ENCODE measurements at places on chromosomes 2 and 18.

DNA sequence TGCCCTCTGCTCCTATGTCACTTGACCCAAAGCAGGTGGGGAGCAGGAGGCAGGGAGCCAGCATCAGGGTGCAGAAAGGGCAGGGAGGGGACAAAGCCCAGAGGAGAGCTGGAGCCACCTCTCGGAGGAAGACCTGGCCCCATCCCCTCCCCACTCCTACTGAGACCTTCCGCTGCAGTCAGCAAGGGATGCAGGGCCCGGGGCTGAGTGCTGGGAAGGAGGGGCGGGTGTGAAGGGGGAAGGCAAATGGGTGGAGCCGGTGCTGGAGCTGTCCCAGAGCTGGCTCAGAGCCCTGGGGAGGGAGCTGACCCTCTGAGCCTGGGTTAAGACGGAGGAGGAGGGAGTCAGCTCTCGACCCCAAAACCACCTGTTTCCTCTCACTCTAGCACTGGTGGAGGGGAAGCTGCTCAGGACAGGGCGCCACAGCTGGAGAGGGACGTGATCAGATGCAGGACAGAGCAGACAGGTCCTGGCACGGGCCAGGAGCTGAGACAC, 33.8 kb downstream of the HS1BP3 start:
- no peak for DNase-seq

GRCh38 chr2:220785178-220785577, 786.9 kb downstream of the EPHA4 start:
- no peak for DNase-seq

DNA sequence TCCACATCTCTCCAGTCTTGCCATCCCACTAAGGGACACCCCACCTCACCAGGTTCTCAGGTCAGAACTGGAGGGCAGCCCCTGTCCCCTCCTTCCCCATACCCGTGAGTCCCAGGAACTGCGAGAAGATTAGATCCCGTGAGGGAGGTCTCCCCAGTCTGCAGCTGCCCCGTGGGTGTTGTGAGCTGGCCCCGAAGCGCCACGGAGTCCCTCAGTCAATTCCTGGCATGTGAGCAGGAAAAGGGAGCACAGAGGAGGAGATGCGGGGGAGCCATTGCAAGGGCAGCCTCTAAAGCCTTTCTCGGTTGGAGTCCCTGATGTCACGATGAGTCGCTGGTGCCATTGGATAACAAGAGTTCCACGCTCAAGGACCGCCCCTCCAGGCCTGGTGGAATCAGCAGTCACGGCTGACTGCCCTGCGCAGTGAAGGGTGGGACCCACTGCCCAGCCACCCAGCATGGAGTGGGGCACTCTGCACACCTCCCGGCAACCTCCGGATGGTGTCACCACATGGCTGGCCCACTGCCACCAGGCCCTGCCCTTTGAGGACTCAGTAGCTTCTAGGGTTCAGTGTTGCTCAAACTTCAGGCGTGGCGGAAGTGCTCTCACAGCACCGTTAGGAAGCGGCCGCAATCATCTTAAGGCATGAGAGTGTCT, 434.9 kb upstream of the MYT1L start:
- DNase-seq, result no peak

GRCh38 chr2:173521450-173522192, 166.9 kb downstream of the CDCA7 start:
- no peak for DNase-seq

DNA sequence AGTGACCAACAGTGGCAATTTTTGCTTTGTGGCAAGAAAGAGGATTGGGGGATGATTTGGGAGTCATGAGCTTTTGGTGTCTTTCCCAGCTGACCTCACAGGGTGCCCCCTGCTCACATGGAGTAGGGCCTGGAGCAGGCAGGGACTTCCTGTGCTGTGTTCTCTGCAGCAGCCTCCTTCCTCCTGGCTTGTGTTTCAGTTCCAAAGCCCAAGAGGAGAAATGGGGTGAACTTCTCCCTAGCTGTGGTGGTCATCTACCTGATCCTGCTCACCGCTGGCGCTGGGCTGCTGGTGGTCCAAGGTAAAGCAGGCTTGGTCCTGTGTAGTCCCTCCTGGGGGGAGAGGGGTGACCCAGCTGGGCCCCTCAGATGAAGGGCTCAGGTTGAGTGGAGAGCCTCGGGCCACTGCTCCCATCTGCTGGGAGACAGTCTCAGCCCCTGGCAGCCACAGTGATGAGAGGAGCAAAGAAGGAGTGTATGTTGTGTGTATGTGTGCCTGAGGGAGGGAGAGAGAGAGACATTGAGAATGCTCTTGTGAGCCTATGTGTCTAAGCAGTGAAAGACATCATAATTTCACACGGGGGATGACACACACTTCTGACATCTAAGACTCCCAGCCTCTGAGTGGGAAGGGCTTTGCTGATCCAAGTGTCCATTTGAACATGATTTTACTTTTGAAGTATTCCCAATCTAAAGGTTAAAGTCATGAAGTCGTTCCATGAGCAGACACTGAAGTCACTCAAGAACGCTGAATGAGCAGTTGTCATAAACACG, 27.2 kb downstream of the MARCO start:
- no peak for DNase-seq

DNA sequence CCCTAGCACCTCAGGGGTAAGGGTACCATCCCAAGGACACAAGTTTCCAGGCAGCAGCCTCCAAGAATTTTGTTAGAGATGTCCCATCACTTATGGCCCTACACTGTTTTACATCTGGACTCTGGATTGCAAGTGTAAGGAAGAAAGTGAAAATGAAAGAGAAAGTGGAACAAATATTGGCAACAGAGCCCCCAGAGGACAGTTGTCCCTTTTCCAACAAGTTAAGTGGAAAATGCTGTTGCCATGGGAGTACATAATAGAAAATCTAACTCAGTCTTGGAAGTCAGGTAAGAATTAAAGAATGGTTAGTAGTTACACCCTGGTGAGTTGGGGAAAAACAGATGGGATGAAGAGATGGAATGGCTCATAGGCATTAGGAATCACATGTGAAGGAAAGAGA, 50.6 kb downstream of the TTC21B start:
- no peak for DNase-seq

DNA sequence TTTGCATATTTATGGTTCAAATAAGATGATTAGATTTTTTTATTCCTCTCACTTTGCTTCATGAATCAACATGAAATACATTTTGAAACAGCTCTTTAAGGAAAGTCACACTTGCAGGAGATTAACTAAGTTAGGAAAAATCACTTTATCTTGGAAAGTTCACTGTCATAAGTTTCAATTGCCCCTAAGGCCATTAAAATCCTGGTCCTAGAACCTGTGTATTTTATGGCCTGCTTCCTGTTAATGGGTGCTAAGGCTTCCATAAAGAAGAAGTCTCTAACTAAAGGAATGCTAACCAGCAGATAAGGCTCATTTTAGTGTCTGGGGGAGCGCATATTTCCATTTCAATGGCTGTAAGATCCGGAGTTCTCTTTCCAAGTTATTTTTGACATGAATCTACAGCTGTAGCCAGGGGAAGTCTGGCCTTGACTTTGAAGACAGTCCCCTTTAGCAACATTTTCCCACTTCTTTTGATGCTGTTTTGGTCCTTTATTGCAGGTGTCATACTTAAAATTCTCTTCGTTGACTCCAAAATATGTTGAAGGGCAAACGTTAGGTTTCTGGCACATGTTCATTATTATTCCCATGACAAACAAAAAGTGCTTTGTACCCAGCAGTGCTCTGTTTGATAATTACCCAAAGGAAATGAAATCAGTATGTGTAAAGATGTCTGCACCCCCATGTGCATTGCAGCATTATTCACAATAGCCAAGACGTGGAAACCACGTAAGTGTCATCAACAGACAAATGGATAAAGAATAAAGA, 34.4 kb upstream of the SH3BP4 start:
- DNase-seq, result no peak

DNA sequence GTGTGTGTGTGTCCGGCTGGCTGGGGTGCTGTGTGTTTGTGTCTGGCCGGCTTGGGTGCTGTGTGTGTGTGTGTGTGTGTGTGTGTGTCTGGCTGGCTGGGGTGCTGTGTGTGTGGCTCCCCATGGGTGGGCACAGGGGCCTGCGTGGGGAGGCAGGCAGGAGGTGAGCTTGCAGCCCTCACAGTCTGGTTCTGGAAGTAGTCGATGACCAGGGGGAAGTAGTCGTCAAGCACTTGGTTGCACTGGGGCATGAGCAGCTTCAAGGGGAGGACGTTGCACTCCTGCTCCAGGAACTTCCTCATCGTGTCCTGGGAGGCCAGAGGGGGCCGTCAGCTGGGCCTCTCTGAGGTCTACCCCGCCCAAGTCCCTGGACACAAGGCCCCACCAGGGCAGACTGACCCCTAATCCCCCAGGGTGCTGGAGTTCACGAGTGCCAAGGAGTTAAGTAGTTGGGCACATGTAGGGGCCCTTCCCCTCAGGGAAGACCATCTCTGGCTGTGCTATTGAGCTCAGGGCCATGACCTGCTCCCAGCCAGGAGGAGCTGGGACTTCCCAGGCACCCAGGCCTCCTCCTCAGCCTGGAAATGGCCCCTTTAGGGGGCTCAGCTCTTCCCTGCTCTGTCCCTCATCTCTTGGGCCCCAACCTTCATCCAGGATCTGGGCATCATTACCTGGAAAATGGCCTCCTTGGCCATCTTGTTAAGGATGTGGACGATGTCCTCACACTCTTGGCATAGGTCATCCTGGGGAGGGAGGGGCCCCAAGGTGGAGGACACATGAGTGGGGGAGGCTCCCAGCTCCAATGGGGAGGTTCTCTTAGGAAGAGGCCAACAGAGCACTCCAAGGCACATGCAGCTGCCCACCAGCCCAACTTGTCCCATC, 1.3 kb downstream of the SFTPB start:
- DNase-seq, result no peak

DNA sequence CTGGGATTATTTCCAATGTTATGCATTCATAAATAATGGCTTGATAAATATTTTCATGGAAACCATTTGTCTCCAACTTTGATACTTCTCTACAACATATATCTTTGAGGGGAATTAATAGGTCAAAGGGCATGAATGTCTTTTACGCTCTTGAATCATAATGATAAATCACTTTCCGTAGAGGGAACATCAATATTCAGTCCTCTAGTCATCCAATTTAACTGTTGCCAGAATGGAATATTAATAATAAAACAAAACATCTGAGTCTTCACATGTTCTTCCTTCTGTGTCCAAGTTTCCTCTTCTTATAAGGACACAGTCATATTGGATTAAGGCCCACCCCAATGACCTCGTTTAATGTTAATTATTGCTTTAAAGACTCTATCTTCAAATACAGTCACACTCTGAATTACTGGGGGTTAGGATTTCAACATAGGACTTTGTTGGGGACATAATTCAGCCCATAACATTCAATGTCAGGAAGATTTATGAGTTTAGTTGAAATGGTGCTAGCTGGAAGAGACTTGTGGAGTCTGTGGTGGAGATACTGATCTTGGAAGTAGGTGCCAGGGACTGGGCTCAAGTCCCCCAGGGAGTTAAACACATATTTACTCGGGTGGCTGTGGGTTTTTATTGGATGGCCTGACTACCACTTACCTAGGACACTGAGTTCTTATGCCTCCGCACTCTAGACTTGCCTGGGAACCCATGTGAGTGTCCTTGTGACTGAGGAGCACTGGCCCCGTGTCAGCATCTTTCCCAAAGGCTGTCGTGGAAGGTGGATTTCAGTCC, 85.0 kb upstream of the SEC11C start:
- no peak for DNase-seq

DNA sequence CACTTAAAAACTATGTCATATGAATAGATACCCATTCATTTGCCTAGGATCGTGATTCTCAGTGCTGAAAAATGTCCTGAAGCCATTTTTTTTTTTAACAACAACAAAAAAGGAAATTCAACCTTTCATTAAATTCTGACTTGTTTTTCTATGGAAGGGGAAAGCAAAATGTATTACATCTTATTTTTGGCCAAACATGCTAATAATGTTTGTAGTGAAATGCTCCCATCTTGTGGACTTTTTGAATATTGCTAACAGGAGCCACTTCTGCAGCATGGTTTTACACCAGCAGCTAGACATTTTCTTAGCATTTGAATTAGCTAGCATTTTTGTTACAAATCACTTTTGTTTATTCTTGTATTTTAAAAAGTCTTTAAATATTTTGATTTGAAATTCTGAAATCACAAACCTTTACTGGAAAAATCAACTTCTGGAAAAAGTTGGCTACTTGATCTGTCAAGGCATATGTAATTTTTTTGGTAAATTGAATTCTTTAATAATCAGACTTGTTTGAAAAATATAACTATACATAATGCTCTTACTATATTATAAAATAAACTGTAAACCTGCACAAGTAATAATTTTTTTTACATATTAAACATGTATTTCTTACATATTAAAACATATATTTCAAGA, 75.8 kb downstream of the KIDINS220 start:
- no peak for DNase-seq

DNA sequence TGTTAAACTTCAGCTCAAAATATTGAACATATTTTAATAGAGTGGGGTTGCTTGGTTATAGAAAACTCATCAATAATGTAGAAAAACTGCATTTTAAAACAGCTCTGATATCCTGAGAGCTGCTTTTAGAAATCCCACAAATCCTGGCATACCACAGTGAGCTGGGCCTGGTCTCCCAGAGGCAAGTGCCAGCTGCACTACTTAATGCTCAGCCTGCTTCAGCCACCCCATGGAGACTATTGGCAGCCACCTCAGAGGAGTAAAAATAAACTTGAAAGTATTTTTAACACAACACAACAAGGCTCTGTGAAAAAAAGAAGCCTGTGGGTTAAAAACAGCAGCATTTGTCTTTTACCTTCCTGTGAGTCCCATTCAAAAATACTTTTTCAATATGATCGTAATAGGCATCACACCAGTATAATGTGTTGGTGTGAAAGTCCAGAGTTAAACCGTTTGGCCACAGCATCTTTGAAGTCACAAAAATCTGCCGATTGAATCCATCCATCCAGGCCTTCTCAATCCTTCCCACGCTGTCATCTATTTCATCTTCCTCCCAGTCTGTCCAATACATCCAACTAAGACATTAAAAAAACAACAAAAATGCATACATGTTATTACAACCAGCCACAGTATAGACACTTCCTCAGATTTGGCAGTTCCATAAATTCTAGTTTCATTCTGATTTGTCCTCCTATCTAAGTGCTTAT, 1115.3 kb downstream of the LRP1B start:
- DNase-seq, result no peak

GRCh38 chr2:149221002-149221401, 109.4 kb upstream of the LYPD6 start:
- DNase-seq, result no peak

GRCh38 chr18:50138181-50139064, 56.5 kb downstream of the MYO5B start:
- DNase-seq, result no peak

DNA sequence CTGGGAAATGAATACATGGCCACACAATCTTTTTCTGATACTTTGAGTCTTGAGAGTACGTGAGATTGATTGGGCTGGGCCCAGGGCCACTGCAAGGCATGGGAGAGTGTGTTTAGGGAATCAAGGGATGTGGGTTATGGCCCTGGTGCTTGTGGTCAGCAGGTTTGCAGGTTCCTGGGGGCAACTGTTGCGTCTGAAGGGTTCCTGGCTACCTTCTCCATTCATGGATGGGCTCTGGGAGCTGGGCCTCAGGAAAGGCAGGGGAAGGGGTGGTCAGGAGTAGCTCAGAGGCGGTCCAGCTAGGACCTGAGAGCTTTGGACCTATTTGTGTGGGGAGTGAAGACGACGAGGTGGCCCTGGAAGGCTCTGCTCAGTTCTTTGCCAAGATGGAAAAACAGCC, 8.4 kb upstream of the ZAP70 start:
- DNase-seq, result no peak

GRCh38 chr2:18209934-18210639, 331.6 kb downstream of the KCNS3 start:
- no peak for DNase-seq
